Panc1 (cell line): ENCODE measurements at places on chromosomes 13 and 19. TPM values are rescaled to one million over a fixed set of nuclear protein-coding genes. Genes with fewer than 3 reads are reported as not detected.

DNA sequence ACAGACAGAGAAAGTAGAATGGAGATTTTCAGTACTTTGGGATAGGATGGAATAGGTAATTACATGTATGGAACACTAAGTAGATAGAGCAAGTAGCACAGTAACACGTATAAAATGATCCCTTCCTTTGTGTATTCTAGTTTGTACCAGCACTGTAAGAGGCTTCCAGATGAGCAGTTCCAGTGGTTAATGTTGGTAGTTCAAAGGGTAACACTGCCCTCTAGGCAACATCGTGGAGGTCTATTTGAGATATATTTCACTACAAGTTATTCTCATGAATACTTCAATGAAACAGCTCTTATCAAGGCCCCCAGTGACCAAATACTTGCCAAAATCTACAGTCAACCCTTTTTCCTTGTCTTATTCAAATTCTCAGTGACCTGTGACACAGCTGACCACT is 13.5 kb upstream of the ZNF563 start:
- H3K4me1 ChIP-seq, result no peaks in the 10 kb centered on the region
- H3K27ac ChIP-seq, result no peak overlapping the region
- no peaks in the 10 kb centered on the region for H3K27me3 ChIP-seq
- H3K4me3 ChIP-seq, result no peak overlapping the region

ZNF724 gene
- 11.0 TPM for total RNA-seq

- H3K4me1 ChIP-seq, result no peaks in the 10 kb centered on the region
- H3K36me3 ChIP-seq, result no peaks in the 10 kb centered on the region
- no peak for DNase-seq
- H3K4me3 ChIP-seq, result no peak overlapping the region
- no peaks in the 10 kb centered on the region for H3K27me3 ChIP-seq
- no peak overlapping the region for H3K27ac ChIP-seq
Observed at GRCh38 chr13:110471156-110471832, 90.2 kb downstream of the RAB20 start.

DNA sequence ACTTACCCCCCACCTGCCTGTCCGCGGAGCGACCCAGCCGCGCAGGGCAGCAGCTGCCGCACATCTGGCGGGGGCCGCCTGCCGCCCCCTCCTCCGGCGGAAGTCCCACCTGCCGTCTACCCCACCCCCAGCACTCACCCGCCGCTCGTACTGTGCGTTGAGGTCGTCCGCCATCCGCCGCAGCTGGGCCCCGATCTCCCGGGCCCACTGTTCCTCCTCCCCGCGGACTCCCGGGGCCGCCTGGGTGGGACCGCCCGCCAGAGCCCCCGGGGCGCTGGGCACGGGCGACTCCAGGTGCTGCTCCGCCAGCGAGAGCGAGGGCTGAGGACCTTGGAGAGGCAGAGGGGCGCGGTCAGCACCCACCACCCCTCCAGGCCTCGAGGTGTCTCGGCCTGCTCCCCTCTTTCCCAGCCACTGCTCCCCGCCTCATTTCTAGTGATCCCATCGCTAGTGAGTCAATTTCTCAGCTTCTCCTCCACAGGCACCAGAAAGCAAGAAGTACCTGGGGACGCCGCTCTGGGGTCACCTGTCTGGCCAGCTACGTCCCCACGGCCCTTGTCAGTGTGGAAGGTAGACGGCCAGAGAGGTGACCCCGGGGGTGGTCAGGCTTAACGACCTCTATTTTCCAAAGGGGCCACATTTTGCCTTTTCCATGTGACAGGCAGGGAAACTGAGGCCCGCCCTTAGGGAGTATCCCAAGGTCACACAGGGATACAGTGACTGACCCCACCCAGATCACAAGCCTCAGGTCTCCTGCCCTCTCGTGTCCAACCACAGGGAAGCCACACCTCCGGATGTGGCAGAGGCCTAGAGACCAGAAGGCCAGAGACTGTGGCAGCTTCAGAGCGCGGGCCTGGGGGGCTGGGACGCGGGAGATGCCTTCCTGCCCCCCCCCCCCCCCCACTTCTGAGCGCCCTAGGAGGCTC is 4.3 kb downstream of the BBC3 start:
- peak overlapping the region; percentile 95 for H3K27ac ChIP-seq
- H3K36me3 ChIP-seq, result no peaks in the 10 kb centered on the region; the same call in 1 of the 2 replicates
- H3K4me1 ChIP-seq, result peaks cover 18% of the 10 kb centered on the region
- H3K27me3 ChIP-seq, result no peaks in the 10 kb centered on the region

APLP1 gene
- 74.6 TPM for total RNA-seq

DNA sequence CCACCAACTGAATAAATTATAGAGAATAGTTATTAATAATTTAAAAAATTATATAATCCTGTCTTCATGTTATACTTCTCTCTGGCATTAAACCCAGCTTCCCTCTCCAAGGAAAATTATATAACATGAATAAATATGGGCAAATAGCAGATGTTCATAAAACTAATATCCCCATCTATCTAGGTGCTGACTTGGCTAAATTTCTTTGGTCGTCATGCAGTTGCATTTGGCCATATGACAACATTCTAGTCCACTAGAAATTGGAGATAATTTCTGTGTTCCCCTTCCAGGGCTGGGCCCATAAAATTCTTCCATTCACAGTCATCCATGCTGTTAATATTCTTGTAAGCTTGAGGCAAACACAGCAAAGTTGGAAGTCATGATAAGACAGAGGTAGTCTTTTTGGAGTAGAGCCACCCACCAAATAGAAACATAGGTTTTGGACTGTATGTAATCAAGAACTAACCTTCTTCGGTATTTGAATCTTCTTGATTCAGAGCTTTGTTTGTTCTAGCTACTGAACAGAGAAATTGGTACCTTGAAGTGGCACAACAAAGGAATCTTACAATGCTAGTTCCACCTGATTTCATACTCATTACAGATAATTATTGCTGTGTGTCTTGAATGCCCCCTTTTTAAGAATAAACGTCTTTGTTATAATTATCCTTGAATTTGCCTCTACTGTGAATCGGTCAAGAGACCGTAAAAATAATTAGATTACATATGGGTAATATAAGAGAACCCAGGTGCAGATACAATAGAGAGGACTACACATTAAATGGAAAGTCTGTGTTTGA is 678.5 kb upstream of the PCDH20 start:
- no peak overlapping the region for H3K27ac ChIP-seq
- no peak for DNase-seq
- no peaks in the 10 kb centered on the region for H3K36me3 ChIP-seq

DNA sequence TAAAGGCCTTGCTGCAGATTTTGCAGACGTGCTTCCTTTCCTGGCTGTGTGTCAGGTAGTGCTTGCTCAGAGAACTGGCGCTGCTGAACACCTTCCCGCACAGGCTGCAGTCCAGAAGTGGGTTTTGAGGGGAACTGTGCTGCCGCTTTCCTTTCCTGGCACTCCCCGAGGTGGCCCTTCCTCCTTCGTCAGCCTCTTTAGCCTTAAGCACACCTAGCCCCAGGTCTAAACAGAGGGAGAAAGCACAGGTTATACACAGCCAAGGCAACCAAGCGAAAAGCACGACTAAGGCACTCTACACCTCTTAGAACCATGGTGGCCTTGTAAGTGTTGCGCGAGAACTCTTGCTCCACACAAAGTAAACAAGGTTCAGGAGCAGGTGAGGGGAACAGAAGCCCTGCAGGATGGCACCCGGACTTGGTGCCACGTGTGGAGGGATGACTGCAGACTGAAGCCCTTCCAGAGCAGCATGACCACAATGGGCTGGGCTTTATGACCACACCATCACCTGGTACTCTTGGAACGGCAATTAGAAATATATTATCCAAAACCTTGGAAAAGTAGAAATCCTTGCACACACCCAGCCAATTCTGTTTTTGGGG is 23.6 kb downstream of the ZNF541 start:
- no peak for DNase-seq
- no peaks in the 10 kb centered on the region for H3K4me1 ChIP-seq
- H3K4me3 ChIP-seq, result no peak overlapping the region
- no peaks in the 10 kb centered on the region for H3K36me3 ChIP-seq
- no peak overlapping the region for H3K27ac ChIP-seq

- DNase-seq, result no peak
- H3K27ac ChIP-seq, result no peak overlapping the region
- H3K36me3 ChIP-seq, result no peaks in the 10 kb centered on the region
- H3K27me3 ChIP-seq, result no peaks in the 10 kb centered on the region
Observed at GRCh38 chr13:48448959-48449614, 36.2 kb upstream of the LPAR6 start.

DNA sequence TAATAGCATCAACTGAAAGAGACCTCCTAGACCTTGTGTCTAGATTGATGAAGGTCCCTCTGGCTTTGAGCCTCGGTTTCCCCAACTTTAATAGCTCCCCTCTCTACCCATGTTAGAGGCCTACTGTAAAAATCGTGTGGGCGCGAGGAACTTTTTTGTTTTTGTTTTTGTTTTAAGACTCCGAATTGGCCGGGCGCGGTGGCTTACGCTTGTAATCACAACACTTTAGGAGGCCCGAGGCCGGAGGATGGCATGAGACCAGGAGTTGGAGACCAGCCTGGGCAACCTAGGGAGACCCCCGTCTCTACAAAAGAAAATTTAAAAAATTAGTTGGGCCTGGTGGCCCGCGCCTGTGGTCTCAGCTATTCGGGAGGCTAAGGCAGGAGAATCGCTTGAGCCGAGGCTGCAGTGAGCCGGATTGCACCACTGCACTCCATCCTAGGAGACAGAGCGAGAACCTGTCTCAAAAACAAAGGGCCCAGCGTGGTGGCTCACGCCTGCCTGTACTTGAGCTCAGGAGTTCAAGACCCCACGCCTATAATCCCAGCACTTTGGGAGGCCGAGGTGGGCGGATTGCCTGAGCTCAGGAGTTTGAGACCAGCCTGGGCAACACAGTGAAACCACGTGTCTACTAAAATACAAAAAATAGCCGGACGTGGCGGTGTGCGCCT is 858 bp upstream of the PPP6R1 start:
- peaks cover 5% of the 10 kb centered on the region; the same call in 1 of the 2 replicates for H3K36me3 ChIP-seq
- H3K27me3 ChIP-seq, result no peaks in the 10 kb centered on the region
- no peak for DNase-seq
- H3K4me3 ChIP-seq, result peak overlapping the region; percentile 96

GRCh38 chr13:31320946-31321345 is 121.2 kb downstream of the B3GLCT start:
- H3K4me3 ChIP-seq, result no peak overlapping the region
- no peaks in the 10 kb centered on the region for H3K4me1 ChIP-seq
- DNase-seq, result no peak
- H3K27me3 ChIP-seq, result no peaks in the 10 kb centered on the region
- H3K36me3 ChIP-seq, result no peaks in the 10 kb centered on the region
- no peak overlapping the region for H3K27ac ChIP-seq

- H3K27me3 ChIP-seq, result no peaks in the 10 kb centered on the region
- no peak for DNase-seq
- no peaks in the 10 kb centered on the region for H3K4me1 ChIP-seq
- no peak overlapping the region for H3K4me3 ChIP-seq
Observed at GRCh38 chr13:110985541-110985940, 70.7 kb upstream of the ANKRD10 start.

PTH2 gene
- total RNA-seq, result not detected

DNA sequence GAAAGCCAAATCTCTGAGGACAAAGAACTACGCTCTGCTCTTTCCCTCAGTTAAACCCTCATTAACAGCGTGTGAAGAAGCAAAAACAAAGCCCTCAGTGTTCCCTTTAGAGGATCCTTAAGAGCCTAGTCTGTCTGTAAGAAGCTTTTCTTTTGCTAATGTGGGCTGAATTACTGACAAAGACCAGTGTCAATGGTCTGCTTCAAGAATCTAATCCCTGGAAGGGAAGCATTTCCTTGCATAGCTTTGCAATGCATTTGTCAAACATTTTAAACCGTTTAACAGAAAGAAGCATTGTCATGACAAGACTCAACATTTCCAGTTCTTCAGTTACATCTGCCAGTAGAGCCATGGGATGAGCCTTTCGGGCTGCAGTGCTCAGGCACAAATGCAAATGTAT is 64.9 kb downstream of the EDNRB start:
- H3K4me1 ChIP-seq, result no peaks in the 10 kb centered on the region
- no peak for DNase-seq
- no peak overlapping the region for H3K27ac ChIP-seq
- no peak overlapping the region for H3K4me3 ChIP-seq

GRCh38 chr13:111642156-111642767 is 321.8 kb downstream of the TEX29 start:
- no peak for DNase-seq
- no peaks in the 10 kb centered on the region for H3K27me3 ChIP-seq

DNA sequence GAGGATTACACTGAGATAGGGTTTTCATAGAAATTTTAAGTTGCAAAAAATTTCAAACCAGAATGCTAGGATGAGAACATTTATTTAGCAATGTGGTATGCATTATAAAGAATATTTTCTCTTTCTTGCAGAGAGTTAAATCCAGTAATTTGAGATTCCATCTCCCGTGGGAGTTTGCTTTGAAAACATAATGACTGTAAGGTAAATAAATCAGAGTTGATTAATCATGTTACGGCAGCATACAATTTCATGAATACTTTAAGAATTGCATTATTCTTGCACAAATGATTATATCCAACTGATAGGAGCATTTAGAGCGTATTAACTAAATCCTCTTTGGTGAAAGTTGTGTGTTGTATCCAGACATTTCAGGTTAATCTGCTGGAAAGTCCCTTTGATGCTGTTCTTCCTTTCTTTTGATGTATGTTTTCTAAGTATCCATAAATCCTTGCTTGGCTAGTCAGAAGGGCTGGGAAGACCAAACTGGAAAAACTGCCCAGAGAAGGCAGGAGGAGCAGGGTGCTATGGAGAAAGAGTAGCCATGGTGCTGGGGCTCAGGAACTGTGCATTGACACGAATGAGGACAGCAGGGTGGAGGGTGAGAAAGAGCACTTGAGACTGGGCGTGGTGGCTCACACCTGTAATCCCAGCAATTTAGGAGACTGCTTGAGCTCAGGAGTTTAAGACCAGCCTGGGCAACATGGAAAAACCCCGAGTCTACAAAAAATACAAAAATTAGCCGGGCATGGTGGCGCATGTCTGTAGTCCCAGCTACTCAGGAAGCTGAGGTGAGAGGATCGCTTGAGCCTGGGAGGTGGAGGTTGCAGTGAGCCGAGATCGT is 4.8 kb upstream of the GJA3 start:
- H3K4me3 ChIP-seq, result no peak overlapping the region
- H3K27ac ChIP-seq, result no peak overlapping the region
- no peaks in the 10 kb centered on the region for H3K36me3 ChIP-seq
- H3K27me3 ChIP-seq, result no peaks in the 10 kb centered on the region

- no peaks in the 10 kb centered on the region for H3K4me1 ChIP-seq
- H3K36me3 ChIP-seq, result no peaks in the 10 kb centered on the region
- DNase-seq, result peak; percentile 17
- H3K4me3 ChIP-seq, result no peak overlapping the region
- H3K27ac ChIP-seq, result no peak overlapping the region
Observed at GRCh38 chr13:89627996-89628395, 1719.5 kb upstream of the MIR17HG start.

SGCG gene
- not detected for total RNA-seq

ZNF737 gene
- 11.6 TPM for total RNA-seq

- H3K27me3 ChIP-seq, result no peaks in the 10 kb centered on the region
- H3K36me3 ChIP-seq, result no peaks in the 10 kb centered on the region; the same call in 1 of the 2 replicates
- peak overlapping the region; percentile 98 for H3K27ac ChIP-seq
- no peak for DNase-seq
- H3K4me3 ChIP-seq, result peak overlapping the region; percentile 67
Observed at GRCh38 chr19:43781630-43782310, 997 bp upstream of the KCNN4 start.
